ENCODE measurements at places on chromosomes 2 and 18.

DNA sequence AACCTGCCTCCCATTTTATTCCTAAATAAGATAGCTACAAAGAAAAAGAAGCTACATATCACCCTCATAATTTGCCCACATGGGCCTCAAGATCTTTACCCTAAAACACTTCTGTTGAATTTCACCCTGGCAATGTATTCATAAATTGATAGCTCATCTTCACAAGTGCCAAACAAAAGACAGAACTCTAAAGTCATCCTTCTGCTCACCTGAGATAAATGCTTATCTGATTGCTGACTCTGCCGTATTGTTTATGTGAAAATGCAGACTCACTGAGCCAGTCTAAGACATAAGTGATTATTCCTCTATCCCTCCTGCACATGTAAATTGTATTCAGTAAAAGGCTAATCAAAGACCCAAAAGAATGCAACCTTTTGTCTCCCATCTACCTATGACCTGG is 2.0 kb downstream of the RDH14 start:
- no peak for DNase-seq

- DNase-seq = no peak
Measured at GRCh38 chr2:12587228-12587627, 129.5 kb upstream of the TRIB2 start.

- DNase-seq = no peak
Measured at GRCh38 chr2:8579485-8580085, 102.3 kb upstream of the ID2 start.

DNA sequence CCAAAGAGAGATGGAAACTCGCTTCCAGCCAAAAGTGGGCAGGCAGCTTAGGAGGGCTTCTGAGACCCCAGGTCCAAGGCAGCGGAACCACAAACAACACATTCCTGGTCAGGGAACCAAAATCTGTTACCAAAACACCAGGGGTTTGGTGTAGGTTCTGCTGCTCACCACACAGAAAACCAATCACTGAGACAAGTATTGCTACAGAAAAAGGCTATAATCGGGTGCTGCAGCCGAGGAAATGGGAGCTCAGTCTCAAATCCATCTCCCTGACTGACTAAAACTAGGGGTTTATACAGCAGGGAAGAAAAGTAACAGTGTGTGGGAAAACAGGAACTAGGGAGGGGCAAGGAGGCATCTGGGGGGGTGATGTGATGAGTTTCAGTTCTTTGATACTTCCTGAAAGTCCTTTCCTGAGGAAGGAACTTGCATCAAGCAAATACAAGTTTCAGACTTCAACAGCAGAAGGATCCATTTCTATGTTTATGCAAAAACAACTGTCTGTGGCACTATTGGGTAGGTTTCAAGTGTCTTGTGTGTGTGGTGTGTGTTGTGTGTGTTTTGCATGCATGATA is 108.0 kb downstream of the FAM168B start:
- no peak for DNase-seq

GRCh38 chr18:27062802-27063201 is 122.3 kb downstream of the CHST9 start:
- DNase-seq = no peak

DNA sequence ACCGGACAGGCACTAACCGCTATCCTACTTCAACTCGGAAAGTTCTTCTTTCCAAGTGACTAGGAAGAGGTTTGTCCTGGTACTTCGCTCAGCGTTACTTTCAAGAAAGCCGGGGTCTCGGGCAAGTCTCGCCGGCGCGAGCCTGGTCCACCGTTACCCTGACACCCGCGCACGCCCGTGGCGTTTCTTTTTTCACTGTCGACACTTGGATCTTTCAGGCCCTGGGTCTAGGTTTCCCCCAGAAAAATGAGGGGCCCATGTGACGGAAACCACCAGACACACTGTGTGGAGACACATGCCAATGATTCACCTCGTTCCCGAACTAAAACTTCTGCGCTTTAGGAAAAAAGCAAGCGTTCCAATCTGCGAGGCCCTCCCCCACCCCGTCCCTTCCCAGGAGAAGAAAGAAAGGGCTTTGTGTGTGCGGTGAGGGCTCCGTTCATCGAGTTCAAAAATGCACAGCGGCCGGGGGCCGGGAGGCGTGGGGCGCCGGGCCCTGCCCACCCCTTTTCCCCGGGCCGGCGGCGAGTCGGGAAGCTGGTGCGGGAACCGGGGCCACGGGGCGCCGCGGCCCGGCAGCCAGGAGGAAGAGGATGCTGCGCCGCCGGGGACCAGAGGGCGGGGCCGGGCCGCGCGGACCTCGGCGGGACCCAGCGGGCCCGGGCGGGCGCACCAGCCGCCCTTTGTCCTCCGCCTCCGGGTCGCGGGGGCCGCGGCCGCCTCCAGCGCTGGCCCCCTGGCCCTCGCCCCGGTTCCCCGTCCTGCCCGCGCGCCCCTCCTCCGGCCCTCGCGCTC is 2.6 kb downstream of the ZNF521 start:
- DNase-seq = peak; percentile 23

DNA sequence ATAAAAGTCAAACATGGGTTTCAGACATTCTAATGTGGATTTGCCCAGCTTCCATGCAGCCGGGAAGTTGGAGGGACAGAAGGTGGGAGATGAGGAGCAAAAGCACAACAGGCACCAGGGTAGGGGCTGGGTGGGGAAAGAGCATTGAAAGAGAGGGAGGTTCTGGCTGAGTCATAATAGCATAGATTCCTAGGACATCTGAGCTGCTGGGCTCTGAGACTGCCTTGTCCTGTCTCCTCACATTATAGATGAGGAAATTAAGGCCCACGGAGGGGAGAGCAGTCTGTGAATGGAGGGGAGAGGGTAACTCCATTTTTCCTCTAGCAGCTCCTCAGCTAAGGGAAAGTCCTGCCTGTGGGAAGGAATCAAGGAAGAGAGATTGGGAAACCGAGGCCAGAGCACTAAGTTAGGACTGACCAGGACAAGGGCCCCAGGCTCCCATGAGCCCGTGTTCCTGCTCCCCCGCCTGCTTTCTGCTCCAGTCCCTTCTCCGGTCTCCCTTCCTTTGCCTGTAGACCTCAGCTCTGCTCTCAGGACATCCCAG is 26.2 kb downstream of the SH2D6 start:
- peak; percentile 50 for DNase-seq

GRCh38 chr2:12717191-12718014 is 667 bp downstream of the TRIB2 start:
- DNase-seq = peak; percentile 71

GRCh38 chr18:2222270-2223185 is 348.8 kb downstream of the METTL4 start:
- DNase-seq = no peak

DNA sequence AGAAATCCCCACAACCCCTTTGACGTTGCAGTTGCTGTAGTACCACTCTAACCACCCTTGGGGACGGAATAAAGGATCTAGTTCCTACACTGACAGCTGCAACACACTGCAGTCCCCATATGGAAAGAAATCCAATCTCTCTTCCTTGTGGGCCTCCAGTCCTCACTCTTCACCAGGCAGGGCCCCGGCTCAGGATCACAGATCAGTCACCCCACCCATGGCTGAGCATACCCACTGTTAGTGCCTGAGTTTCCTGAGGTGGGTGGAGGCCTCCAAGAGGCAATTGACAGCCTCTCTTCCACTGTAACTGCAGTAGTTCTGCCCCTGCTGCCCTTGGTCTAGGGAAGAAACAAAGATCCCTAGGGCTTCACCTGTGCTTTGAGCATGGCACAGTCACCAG is 670.0 kb upstream of the CDH2 start:
- no peak for DNase-seq

DNA sequence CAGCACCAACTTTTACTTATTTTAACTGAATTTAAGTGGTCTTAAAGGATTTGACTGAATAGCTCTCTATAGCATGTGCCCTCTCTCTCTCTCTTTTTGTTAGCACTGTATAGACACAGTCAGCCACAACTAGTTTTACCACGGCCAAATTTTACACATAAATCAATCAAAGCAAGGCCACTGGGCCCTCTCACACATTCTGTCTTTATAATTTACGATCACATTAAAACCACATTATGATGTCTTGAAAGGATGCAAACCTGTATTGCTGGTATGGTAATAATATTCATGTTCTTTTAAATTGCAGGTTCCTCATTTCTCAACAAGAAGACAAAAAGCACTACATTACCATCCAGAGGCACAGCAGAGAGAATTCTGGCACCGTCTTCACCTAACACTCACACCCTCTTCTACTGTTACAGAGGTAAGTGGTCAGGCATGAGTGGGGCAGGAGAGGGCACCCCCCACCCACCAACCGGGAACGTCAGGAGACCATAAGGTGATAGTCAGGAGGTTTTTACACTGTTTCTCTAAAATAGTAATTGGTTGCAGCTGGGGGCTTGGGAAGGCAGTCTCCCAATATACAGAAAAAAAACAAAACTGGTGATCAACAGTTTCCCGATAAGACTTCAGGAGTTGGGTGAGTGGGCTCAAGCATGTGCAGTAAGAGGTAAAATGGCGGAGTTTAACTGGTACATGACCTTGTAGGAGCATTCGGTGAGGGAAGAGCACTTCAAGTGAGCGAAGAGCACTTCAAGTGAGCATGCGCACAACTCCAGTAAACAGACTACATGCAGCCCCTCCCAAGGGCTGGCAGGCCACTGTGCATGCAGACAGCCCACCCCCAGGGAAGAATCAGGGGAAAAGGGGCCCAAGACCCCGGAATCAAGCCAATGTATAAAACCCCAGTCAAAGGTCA is 296.7 kb downstream of the PIEZO2 start:
- no peak for DNase-seq

DNA sequence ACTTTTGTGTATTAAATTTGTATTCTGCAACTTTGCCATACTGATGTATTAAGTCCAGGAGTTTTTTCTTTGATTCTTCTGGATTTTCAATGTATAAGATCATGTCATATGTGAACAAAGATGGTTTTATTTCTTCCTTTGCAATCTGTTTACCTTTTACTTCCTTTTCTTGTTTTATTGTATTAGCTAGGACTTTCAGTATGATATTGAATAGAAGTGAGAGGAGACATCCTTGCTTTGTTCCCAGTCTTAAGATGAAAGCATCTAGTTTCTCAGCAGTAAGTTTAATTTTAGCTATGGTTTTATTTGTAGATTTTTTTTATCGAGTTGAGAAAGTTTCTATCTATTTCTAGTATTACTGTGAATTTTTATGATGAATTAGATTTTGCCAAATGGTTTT is 25.5 kb downstream of the VRK2 start:
- DNase-seq = no peak

- DNase-seq = peak; percentile 97
Measured at GRCh38 chr2:111975053-111975552, 76.7 kb downstream of the MERTK start.

- DNase-seq = peak; percentile 83
Measured at GRCh38 chr18:58668897-58669296, 2.4 kb upstream of the MALT1 start.

DNA sequence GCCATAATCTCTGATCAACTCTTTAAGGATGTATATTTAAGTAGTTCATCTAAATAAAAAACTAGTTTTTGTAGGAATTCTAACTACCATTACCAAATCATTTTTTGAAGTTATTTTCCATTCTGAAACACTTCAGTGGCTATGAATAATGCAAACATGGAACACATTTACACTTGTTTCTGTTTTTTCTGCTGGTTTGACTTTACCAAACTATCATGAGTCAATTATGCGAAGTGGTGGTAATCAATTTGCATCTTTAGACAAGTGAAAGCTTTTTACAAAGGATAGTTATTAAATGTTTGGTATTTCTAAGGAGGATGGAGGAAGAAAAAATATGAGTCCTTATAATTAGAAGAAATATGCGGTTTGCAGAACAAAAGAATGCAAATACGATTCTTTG is 202.0 kb upstream of the MMADHC start:
- no peak for DNase-seq

DNA sequence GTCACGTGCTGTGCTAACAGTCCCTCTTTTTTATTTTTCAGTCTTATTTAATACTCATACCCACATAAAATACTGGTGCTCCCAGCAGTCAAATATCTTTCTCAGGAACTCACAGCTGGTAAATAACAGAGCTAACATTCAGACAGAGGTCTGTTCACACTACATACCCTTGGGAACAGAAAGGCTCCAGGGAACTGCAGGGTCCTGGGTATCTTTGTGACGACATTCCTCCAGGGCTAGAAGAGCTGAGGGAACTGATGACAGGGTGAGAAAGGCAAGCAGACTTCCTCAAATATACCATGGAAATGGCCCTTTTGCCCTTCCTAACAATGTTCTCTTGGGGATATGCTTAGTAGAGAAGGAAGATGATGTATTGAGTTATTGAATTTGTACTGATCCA is 19.3 kb downstream of the PDE6D start:
- no peak for DNase-seq

- peak; percentile 98 for DNase-seq
Measured at GRCh38 chr2:150487537-150488429, at the start of gene RND3. Gene RND3 (minus strand): TSS chr2:150487667. CDS start chr2:150487417, 250 bp downstream.

- DNase-seq = no peak
Measured at GRCh38 chr18:10841203-10841602, 308.2 kb downstream of the PIEZO2 start.

- DNase-seq = no peak
Measured at GRCh38 chr2:207274530-207275189, 108.9 kb upstream of the KLF7 start.

DNA sequence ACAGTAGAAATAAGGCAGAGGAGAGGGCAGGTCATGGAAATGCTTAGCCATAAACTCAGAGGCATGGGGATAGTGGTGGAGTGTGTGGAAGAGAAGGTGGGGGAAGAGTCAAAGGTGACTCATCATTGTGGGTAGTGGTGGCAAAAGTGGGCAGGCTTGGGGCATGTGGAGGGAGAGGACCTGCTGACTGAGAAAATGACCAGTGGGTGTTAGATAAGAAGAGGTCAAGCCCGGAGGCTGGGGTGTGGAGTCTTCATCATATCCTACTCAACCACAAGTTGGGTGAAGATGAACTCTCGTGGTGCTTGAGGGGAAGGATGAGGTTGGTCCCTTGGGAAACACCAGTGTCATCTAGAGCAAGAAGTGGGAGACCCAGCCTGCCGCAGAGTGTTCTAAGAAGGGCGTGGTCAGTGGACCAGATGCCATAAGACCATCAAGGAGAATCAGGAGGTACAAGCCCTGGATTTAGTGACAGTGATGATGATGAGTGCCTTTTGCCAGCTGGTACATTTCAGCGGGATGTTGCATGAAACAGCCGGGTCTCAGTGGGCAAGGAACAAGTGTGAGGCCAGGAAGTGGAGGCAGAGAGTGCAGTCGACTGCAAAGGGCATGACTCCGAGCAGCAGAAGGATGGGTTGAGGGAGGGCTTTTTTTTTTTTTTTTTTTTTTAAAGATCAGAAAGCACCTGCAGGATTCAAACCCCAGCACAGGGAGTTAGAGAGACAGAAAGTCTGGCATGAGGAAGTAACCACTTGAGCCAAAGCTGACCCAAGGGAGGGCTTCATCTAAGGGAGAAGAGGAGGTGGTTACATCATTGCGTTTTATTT is 122.6 kb upstream of the SPRED2 start:
- no peak for DNase-seq

GRCh38 chr2:111918383-111918806 is 20.0 kb downstream of the MERTK start:
- DNase-seq = peak; percentile 91

DNA sequence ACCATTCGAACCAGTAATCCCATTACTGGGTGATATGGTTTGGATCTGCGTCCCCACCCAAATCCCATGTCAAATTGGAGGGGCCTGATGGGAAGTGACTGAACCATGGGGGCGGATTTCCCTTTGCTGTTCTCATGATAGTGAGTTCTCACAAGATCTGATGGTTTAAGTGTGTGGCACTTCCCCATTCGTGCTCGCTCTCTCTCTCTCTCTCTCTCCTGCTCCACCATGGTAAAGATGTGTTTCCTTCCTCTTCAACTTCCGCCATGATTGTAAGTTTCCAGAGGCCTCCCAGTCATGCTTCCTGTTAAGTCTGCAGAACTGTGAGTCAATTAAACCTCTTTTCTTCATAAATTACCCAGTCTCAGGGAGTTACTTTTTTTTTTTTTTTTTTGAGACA is 62.6 kb downstream of the NBAS start:
- no peak for DNase-seq

GRCh38 chr2:210461401-210461800 is 15.2 kb downstream of the LANCL1 start:
- no peak for DNase-seq
